ENCODE measurements at places on chromosomes 12 and 14.
A peak's percentile ranks its signal among the peaks of the same experiment; 100 is the strongest.

DNA sequence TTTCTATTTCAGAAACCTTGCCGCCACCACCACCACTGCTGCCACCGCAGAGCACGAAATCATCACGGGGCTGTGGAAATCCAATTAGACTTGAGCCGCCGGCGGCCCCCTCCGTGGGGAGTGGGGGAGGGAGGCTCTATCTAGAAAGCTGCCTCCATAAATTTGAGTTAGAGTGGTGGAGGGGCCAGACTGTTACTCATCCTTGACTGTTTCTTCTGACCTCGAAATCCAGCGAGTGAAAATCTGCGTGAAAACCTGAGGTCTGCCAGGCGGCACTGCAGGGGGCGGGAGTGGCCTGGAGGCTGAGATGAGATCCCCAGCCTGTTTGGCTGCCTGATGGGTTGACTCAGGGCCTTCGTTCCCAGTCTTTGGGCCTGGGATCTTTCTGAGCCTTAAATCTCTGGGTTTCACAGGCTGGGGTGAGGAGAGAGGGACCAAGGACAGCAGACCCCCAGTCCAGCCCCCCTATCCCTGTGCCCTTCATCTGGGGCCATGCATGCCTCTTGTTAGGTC is 29.9 kb downstream of the TSPAN9 start:
- DNase-seq = peak; percentile 78

GRCh38 chr14:53683229-53683628 is 273.4 kb downstream of the BMP4 start:
- DNase-seq = no peak

GRCh38 chr12:50507474-50507838 is 2.7 kb downstream of the DIP2B start:
- no peak for DNase-seq

GRCh38 chr14:53539489-53540126 is 386.5 kb upstream of the DDHD1 start:
- DNase-seq = peak; percentile 66

DNA sequence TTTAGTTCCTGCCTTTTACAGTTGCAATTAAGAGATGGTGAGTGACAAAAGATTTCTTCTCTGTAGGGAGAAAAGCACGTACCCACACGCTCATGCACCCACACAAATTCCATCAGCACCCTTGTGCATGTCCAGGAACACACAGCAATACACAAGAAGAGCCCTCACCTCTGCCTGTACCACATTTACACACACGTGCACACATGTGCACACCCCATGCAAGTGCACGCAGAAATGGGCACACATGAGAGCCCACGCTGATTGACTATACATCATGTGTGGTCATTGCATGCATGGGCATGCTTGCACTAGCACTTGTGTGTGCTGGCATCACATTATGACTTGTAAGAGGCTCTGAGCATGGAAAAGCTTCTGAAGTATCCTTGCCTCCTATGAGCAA is 70.5 kb downstream of the SERPINA3 start:
- no peak for DNase-seq

GRCh38 chr14:58189176-58189575 is 10.8 kb upstream of the ACTR10 start:
- DNase-seq = no peak

GRCh38 chr12:71455028-71455737 is 15.6 kb downstream of the LGR5 start:
- no peak for DNase-seq

- peak; percentile 42 for DNase-seq
Measured at GRCh38 chr12:56591961-56592360, 38.2 kb downstream of the BAZ2A start.

GRCh38 chr12:2877953-2878732 is 1.1 kb downstream of the RHNO1 start:
- DNase-seq = no peak

- no peak for DNase-seq
Measured at GRCh38 chr12:19829100-19829853, 390.0 kb downstream of the AEBP2 start.

DNA sequence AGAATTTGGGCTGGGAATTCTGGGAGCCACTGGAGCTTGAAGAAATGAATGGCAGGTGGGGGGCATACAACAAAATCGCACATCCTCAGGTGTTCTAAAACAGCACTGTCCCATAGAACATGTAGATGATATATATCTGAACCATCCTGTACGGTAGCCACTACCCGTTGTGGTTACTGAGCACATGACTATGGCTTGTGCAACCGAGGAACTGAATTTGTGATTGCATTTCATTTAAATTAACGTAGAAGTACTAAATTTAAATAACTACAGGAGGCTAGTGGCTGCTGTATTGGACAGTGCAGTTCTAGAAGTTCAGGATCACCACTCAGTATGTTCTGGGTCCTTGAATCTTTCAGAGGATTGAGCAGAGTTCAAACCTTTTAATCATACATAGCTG is 172.4 kb downstream of the PHETA1 start:
- no peak for DNase-seq

DNA sequence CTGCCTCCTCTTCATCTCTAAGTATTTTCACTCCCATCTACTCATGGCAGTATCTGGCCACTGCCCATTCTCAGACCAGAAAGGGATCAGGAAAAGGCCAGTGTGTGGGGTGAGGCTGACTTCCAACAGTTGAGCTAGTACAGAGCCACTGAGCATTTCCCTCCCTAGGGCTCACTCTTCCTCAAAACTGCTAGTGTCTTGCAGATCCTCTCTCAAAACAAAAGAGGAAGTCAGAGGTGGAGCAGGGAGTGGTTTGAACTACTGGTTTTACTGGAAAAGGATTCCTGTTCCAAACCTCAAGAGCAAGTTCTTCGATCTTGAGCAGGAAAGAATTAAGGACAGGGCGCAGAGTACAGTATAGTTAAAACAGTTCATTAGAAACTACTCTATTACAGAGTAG is 11.7 kb upstream of the RNASE10 start:
- DNase-seq = no peak
